ENCODE measurements at places on chromosomes 2 and 18.

DNA sequence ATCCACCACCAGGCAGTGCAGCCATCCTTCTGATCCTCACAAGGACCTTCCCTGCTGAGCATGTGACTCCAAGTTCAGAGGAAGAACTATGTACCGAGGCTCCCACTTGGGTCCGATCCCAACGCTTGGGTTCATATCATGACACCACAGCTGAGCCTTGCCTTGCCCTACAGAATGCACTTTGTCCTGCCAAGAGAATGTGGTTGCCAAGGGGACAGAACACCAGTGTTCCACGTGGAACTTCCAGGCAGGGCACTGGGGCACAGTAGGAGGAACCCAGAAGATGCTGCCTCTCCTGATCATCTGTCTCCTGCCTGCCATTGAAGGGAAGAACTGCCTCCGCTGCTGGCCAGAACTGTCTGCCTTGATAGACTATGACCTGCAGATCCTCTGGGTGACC, at the start of gene TEX51:
TSS of gene TEX51 (plus strand) at position 255 of the 400 bp plus-strand sequence. CDS start at position 284, 29 bp downstream.
- DNase-seq: no peak

DNA sequence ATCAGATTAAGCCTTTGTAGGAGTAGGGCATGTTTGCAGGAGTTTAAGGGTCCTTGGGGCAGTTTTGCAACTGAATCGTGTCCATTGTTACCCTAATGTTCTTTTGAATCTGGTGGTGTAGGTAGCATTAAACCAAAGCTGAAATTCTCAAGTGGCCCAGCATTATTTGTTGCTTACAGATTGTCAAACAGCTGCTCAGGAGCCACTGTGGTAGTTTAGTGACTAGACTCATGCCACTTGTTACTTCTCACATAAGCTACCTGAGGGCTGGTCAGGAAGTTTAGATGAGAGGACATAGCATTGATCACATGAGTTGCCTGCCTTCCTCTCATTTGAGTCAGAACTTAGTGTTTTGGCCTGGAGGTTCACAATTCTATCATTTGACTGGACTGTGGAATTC, 157.6 kb downstream of the HAUS1 start:
- DNase-seq: no peak

GRCh38 chr2:50309503-50309902, 722.4 kb downstream of the NRXN1 start:
- DNase-seq: no peak

DNA sequence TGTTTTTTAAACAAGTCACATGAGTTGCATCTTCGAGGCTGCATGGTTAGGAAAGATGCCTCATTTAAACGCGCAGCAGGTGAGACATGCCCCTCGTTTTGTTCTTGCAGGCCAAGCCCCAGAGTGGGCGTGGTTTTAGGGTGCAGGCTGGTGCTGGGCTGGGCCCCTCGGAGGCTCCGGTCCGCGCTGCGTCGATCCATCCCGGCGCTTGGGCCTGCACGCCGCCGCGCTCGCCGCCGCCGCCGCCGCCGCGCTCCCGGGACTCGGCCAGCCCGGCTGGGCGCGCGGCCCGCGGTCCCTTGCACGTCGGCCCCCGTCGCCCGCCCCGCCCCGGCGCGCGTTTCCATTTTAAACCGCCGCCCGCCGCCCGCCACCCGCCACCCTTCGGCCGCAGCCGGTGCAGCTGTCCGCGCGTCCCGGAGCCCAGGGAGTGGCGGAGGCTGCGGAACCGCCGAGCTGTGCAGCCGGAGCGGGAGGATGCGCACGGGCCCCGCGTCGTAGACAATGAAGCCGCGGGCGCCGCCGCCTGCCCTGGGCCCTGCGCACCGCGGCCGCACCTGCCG, 175.5 kb downstream of the AGAP1 start:
- DNase-seq: peak; percentile 10

GRCh38 chr2:240579771-240580614, 6.5 kb upstream of the CAPN10 start:
- peak; percentile 65 for DNase-seq

- no peak for DNase-seq
These were observed 49.3 kb upstream of the KCNH7 start for GRCh38 chr2:162887902-162888301.

GRCh38 chr2:43218155-43218701, 8.2 kb downstream of the ZFP36L2 start:
- no peak for DNase-seq

DNA sequence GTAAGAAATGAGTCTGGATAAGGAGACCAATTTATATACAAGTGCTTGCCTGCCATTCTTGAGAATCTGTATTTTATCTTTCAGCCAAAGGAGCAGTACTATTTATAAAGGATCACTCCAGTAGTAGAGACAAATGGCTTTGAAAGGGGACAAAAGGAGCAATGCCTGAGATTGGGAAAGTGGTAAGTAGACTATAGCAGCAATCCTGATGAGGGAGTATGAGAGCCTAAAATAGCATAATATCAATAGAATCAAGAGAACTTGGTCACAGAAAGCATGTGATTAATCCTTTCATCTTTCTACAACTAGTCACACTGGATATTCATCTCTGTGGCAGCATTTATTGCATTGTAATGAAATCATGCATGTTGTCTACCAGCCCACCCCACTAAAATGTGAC, 20.2 kb downstream of the NRXN1 start:
- DNase-seq: no peak

DNA sequence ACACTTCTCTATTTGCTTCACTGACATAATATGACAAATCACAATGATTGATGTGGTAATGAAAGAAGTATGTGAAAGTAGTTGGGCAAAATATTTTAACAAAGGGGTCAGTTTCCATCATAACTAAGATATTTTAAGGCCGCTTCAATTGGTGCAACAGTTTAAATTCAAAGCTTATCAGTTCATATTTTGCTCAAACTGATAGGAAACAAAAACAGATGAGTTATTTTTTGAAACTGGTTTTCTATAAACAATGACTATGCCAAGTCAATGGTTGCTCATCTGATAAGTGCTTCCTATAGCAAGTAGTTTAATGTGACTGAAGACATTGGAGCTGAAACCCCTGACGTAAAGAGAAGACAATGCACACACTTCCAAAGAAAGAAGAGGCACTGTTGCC, 1290.7 kb downstream of the SUCLG1 start:
- no peak for DNase-seq

DNA sequence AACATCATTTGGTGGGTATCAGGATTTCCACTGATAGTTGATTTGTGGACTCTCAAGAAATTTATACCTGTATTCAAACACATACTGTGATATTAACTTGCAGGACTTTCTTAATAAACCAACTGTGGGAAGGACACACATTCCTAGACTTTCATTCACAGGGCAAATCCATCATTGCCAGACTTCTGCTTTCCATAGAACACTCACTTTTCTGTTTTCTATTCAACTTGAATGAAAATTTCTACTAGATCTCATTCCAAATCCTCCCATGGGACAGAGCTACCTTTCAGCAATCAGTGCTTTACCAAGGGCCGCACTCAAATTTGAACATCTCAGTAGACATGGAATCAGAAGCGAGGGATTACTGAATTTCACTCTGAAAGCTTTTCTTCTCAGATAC, 612.5 kb downstream of the IRS1 start:
- no peak for DNase-seq

GRCh38 chr2:28444956-28445355, 50.9 kb upstream of the PLB1 start:
- DNase-seq: no peak

GRCh38 chr2:107597507-107597906, 229.2 kb upstream of the RGPD4 start:
- no peak for DNase-seq

DNA sequence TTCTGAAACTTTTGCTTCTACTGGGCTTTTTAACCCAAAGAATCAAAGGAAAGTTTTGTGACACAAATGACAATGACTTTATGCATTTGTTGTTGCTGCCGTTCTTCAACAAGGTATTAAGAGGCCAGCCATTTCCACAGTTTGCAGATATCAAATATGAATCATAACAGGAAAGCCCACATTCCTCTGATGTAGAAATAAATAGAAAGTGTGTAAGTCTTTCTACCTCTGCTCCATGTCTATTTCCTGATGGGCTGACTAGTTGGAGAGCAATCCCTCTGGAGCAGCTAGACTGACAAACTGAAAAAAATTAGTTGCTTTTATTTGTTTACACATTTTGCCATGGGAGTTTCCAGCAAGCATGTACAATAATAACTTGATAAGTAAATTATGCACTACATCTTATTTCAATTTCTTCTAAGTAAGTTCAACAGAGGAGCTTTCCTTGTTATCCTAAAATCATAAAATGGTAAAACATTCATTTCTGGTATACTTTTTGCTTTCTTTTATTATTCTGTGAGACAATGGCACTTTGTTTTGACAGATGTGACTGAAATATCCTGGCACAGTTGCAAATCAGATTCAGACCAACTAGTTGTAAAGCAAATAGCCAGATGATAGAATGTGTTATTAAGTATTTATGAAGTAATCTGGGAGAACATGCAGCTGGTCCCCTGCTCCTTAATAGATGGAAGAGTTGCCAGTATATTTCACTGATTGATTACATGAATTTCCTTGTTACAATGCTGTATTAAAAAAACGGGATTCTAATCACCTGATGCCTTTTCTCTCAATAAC, 266.7 kb downstream of the METTL4 start:
- DNase-seq: no peak

- DNase-seq: no peak
These were observed 628 bp downstream of the OTOS start for GRCh38 chr2:240139666-240140393.

GRCh38 chr2:60104514-60105505, 448.6 kb downstream of the BCL11A start:
- DNase-seq: no peak
